ENCODE measurements at places on chromosomes 3 and 15.

DNA sequence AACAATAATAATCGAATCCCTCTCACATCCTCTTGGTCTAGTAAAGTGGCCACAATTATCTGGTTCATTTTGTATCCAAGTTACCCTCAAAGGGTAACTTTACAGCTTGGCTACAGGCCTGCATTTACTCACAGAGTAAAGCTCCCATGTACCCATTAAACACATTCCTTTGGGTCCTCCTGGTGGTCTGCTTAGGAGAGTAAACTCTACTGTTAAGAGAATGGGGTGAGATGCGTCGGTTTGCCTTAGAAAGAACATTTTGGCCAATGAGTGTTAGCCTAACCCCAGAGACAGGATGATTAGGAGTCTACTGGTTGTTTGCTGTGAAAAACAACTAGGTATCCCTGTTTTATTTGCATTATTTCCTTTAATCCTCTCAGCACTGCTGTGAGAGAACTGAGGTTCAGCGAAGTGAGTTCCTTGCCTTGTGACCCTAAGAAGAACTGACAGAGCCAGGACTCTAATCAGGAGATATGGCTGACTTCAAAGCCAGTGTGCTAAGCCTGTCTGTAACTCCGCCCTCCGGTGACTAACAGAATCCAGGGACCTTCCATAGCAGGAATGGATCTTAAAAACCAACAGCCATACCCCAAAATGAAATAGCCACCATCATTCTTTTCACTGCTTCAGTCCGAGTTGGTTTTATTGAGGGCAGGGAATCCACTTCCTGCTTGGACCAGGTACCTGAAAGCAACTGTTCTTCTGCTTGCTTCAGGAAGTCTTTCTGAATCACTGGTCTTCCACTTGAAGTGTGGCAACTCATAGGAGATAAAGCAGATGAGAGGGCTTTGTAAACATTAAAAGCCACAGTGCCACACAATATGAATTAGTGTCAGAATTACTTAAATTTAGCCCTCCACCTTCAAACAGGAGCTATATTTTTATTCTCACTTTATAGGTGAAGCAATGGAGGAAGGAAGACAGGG lies 317.3 kb upstream of the WNT5A start:
- no peak for DNase-seq

DNA sequence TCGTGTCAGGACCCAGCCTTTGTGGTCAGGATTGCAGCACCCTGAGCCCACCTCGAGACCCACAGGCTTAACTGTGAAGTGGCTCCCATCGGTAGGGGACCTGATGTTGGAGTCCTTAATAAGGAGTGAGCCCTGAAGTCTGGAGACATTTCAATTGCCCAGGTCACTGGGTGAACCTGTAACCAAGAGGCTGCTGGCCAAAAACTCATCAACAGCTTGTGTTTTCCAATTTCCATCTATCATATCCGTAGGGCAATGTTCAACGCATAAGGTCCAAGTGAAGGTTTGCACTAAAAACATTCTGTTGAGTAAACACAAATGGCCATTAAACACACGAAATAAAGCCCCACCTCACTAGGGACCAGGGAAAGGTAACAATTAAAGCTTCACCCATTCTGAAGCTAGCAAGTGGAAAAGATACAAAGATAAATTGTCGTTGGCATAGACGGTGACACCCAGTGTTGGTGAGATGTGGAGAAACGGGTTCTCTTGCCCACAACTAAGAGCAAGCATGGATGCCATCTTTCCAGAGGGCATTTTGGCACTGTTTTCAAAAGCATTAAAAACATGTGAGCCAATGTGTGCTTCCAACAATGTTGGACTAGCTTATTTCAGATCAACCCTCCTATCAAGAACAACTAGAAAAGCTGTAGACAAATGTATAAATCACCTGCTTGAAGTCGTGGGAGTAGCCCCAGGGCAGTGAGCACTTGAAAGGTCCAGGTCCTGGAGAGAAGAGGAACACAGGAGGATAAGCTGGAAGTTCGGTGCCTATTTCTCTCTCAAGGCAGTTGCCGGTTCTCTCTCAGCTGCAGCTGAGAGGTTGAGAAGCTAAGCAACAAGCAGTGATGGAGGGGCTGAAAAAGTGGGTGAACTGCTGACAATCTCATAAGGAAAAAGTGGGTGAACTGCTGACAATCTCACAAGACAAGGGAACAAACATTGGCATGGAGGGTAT lies 56.3 kb upstream of the PCSK6 start:
- DNase-seq = no peak

GRCh38 chr3:12451960-12452359 lies 32.3 kb upstream of the TSEN2 start:
- DNase-seq = no peak

DNA sequence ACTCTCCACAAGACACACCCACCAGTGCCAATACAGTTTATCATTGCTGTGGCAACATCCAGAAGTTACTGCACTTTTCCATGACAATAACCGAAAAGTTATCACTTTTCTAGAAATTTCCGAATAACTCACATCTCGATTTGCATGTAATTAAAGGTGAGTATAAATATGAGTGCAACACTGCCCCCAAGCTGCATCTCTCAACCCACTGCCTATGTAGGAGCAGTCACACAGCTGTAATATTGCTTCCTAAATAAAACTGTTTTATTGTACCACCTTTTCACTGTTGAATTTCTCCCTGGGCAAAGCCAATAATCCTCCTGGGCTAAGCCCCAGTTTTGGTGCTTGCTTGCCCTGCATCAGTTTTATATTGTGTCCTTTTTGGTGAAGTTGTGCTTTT lies 601.0 kb upstream of the EPHA6 start:
- DNase-seq = no peak

DNA sequence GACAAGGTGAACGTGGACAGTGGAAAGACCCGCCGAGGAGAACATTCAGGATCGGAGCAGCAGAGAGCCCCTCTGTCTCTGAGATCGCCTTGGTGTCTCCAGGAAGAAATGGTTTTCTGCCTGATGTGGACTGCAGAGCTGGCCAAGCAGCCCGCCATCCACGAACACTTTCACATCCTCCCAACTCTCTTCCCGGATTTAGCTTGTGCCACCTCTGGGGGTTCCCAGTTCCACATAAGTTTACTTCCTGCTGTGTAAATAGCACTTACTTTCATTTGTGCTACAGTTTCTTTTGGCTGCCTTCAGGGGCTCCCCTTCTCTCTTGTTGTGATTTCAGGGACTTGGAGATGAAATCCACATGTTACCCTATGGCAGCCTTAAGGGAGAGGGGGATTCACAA lies 48.4 kb downstream of the SEMA5B start:
- no peak for DNase-seq

DNA sequence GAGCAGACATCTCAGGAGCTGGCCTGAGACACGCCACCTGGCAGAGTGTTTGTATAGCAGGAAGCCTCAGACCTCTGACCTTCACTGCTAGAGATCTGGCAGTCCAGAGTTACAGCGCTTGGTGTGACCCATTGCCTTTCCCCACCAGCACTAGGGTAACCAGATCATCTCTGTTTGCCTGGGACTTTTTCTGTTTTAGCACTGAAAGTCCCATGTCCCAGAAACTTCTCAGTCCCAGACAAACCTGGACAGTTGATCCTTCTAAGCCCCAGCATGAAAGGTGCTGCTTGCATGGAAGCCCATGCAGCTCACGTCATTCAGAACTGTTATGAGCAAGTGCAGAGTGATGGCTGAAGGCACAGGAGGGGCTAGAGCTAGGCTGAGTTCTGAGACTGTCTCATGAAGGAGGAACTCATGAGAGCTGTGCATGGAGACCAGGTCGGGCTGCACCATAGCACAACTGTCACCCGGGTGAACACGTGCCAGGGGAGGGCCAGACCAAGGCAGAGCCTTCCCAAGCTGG lies 18.2 kb upstream of the AHSG start:
- DNase-seq = no peak

DNA sequence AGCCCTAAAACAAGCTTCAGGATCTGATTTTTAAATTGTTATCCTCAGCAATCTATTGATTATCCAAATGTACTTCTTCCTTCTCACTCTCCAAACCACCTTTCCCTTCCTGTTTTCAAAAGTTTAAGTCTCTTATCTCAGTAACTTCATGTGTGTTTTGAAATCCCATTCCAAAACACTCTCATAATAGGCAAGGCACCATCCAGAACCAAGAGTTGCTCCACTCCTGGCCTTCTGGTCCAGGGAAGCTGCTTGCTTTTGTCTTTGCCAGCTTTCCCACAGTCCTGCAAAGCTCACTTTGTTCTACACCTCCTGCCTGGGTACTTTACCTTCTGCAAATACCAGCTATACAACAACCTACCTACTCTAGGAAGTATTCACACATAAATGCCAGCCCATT lies 63.5 kb downstream of the MLH1 start:
- DNase-seq = no peak

- no peak for DNase-seq
Measured at GRCh38 chr15:51184627-51185026, 89.9 kb upstream of the TNFAIP8L3 start.

DNA sequence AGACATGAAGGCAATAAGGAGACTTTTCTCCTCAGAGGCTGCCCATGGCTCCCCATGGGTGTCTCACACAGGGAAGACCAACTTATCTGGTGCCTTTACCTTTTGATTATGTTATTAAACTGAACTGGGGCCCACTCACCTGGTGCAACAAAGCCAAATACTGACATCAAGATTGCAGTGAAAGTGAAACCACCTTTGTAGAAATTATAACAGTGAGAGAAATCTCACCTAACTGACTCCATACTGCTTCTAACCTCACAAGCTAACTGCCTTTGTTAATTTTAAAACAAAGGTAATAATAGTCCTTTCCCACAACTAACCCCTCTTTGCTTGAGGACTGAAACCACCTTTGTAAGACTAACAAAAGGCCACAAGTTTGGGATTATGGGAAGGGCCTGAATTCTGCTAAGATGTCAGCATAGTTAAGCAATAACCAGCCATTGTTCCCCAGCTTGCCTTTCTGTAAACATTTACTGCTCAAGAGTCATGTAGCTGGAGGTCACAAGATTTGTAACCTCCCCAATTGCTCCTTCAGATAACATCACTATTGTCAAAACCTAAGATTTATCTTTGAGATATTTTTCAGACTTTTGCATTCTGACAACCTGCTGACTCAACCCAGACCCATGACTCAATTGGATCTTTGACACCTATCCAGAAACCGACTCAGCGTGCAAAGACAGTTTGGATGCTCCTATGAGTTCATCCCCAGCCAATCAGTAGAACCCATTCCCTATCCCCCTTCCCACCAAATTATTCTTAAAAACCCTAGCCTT lies 420.3 kb upstream of the CFAP20DC start:
- no peak for DNase-seq

GRCh38 chr15:79948095-79948695 lies 22.8 kb downstream of the BCL2A1 start:
- DNase-seq = no peak

- DNase-seq = no peak
Measured at GRCh38 chr3:185900228-185900627, 37.6 kb downstream of the TRA2B start.

DNA sequence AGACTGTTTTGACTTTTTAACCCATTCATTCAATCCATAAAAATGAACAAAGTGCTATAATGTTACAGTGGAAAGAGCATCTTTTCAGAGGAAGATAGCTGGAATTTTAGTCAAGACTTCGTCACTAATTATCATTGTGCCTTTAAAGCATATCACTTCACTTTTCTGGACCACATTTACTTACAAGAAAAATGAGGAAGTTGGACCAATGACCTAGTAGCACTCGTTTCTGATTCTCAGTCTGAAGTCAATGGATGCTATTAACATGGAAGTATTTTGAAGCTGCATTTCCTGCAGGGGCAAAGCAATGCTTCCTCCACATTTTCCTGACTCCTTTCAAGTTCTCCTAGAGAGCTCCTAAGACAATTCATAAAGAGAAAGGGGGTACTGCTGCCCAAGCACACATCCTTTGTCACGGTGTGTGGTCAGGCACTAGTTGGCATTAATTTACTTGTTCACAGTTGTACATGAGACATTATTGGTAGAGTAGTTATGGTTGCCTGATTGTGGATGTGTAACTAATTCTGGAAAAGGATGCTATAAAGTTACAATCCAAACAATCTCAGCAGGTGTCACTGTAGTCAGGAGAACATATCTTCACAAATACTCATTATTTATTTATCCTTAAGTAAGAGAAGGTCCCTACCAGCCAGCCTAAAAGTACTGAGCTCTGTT lies 1049.1 kb downstream of the FHIT start:
- DNase-seq = no peak

- no peak for DNase-seq
Measured at GRCh38 chr3:171184372-171184771, 157.9 kb upstream of the SLC2A2 start.

DNA sequence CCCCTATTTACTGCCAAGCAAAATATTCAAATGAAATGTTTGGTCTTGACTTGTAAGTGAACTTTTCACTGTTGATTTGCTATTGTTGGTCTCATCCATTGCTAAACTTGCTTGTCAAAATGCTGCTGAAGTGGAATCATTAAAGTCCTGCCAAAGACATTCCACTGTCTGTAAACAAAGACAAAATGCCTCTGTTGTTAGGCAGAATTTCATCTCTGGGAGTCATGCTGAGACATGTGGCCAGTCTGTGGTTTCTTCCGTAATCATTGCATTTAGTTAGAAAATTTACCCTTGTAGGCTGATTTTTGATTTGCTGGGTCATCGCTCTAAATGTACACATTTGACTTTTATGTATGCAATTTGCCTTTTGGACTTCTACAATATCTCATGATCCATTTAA lies 577.7 kb downstream of the MECOM start:
- no peak for DNase-seq

- no peak for DNase-seq
Measured at GRCh38 chr15:63986185-63986680, 60.1 kb downstream of the DAPK2 start.

- no peak for DNase-seq
Measured at GRCh38 chr3:52046186-52046901, 10.0 kb downstream of the DUSP7 start.

GRCh38 chr3:105157067-105157765 lies 209.5 kb upstream of the ALCAM start:
- DNase-seq = no peak

GRCh38 chr3:174168026-174168425 lies 691.1 kb upstream of the NAALADL2 start:
- DNase-seq = no peak

DNA sequence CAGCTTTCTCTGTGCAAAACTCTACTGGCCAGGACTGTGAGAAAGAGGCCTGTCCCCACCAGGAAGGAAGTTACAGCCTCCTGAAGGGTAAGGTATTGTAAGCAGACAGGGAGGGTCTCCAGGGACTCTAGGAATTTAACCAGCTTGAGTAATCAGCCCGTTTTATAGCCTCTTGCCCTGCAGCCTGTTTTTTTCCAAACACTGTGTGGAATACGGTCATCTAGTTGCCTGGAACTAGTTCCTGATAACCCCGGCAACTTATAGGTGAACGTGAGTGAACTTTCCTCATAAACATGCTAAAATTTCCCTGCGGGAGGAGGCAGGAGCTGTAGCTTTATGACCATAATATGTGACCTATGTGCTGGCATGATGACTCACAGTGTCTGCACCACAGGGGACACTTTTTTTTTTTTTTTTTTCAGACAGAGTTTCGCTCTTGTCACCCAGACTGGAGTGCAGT lies 60.1 kb upstream of the DAZL start:
- DNase-seq = peak; percentile 58

- no peak for DNase-seq
Measured at GRCh38 chr3:155417119-155417517, 123.6 kb upstream of the STRIT1 start.

GRCh38 chr15:77239882-77240608 lies 169.1 kb upstream of the TSPAN3 start:
- no peak for DNase-seq

- DNase-seq = no peak
Measured at GRCh38 chr3:118476885-118477618, 557.6 kb downstream of the IGSF11 start.

All from activated CD8-positive, alpha-beta memory T cell treated with anti-CD3 and anti-CD28 coated beads for 24 hours (primary cell).